ENCODE measurements at places on chromosomes 1 and 21.

DNA sequence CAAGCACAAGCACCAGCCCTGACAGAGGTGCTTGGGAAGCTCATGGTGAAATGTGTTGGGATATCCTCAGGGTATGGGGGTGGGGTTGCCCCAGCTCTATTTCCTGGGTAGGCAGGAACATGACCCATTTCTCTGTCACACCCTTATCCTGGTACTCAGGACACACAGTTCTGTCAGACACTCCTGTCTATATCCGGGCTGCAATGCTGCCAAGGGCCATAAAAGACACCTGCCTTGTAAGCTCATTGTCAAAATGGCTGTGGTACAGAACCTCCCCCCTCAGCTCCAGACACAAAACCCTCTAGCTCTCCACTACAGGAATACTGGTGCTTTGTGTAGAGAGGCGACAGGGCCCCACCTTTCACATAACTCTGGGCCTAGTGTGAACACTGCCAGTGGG, 636.7 kb downstream of the PLA2G4A start:
- no peak for DNase-seq

DNA sequence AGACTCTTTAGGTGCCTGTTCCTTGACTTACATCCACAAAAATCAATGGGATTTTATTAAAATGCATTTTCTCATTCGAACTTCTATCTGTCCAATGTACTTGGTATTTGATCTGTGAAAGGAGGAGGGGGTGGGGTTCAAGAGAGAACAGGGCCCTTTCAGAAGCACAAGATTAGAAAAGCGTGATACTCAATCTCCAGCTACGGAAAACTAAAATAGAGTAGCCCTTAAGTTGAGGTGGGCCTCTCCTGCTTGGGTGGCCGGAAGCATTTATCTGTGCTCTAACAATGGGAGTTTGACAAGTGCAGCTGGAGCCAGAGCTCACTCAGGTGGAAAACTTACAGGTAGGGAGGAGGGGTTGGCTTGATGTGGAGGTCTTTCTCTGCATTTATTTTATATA, 462 bp upstream of the RXRG start:
- DNase-seq = no peak

DNA sequence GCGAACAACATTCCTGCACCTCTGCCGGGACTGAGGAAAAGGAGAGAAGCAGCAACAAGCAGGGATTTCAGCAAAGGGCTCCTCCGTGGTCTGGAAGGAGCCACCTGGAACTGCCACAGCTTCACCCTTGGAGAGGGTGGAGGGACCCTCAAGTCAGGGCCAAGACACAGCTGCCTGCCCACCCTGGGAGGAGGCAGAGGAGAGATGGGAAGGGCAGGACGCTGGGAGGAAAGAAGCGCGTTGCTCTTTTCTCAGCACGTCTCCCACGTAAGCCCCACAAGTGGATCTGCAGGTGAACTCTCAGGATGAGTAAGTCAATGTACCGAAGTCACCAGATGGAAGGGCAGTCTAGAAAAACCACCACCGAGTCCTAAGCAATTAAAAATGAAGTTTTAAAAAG, 39.6 kb downstream of the SLC19A1 start:
- no peak for DNase-seq

GRCh38 chr1:101002551-101002950, 23.0 kb downstream of the DPH5 start:
- DNase-seq = no peak

DNA sequence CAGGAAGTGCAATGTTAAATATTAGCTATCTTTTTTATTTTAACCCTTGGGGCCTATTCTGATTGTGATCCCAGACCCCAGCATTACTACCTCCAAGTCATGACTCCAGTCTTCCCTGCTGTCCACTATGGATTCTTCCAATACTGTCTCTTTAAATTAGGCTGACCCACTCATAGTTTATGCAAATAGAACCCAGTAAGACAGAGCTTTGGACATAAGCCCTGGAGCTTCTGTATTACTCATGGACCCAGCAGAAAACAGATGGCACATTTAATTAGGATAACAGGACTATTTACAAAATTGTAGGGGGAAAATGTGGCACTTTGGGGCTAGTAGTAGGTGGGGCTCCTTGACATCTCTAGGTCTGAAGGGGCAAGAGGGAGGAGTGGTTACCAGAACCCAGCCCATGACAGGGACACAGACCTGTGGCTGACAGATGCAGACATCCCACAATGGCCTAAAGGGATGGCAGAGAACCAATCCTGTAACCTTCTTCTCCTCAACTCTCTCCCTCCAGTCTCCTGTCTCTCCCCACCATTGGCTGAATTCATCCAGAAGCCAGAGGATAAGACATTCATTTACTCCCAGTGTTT, 233.5 kb downstream of the OMA1 start:
- DNase-seq = no peak

DNA sequence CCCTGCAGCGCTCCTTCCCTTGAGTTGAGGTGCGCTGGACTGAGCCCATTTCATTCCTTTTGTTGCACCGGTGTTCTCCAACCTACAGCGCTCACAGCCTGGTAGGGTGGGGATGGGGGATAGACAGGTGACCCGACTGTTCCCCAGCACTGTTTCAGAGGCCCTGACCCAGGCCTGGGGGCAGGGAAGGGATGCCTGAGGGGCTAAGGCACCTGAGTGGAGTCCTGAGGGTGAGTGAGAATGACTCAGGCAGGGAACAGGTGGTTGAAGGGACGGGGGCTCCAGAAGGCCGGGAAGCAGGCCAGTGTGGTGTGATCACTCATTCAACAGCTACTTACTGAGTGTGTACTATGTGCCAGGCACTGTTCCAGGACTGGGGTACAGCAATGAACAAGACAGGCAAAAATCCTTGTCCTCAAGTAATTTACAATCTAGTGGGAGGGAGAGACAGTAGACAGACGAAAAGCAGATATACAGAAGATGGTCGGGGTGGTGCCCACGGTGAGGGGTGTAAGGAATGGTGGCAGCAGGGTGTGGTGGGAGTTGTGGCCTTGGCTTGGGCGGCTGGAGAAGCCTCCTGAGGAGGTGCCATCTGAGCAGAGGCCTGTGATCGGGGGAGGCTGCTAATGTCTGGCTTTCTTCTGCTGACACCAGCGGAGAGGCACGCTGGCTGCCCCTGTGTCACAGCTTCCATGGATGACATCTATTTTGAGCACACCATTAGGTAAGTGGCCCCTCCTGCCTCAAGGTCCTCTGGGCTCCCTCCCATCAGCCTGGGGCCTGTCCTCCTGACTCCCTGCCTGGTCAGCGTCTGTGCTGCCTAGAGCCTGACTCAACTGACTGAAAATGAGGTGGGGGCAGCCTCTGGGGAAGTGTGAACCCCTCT, 37.4 kb downstream of the ACOT11 start:
- DNase-seq = no peak

- no peak for DNase-seq
These were observed 90.8 kb upstream of the TNFSF4 start for GRCh38 chr1:173297798-173298391.
